NCI-H2029 (cell line): ENCODE measurements at places on chromosomes 1 and 21.

- no peak for DNase-seq
Measured at GRCh38 chr1:64679177-64679576, 65.7 kb upstream of the RAVER2 start.

DNA sequence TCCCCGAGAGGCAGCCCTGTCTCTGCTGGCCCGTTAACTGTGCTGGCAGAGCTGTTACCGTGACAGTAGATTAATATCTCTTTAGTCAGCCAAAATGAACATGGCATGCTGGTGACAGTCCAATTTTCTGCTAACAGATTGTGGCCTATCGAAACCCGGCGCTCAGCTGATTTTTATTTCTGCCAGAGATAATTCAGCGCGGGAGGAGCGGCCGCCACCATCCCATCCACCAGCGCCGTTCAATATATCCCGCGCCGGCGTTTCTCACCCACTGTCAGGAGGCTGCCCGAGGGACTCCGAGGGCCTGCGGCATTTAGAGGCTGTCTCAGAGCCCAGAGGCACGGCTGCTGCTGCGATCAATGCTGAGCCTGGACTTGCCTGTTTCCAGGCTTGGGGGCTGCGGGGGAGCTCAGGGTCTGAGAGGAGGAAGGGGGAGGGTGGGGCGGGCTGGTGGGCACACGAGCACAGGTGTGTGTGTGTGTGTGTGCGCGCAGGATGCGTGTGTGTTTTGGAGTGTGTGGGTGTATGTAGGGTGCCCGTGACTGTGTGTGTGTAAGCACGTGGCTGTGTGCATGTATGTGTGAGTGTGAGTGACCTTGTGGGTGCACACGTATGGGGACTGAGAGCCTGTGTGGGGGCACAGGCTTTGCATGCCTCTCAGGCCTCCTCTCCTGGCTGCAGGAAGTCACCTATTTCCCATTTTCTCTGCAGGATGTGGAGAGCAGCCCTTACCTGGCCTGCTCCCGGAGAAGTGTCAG, 109.7 kb upstream of the ACTRT2 start:
- DNase-seq = no peak

DNA sequence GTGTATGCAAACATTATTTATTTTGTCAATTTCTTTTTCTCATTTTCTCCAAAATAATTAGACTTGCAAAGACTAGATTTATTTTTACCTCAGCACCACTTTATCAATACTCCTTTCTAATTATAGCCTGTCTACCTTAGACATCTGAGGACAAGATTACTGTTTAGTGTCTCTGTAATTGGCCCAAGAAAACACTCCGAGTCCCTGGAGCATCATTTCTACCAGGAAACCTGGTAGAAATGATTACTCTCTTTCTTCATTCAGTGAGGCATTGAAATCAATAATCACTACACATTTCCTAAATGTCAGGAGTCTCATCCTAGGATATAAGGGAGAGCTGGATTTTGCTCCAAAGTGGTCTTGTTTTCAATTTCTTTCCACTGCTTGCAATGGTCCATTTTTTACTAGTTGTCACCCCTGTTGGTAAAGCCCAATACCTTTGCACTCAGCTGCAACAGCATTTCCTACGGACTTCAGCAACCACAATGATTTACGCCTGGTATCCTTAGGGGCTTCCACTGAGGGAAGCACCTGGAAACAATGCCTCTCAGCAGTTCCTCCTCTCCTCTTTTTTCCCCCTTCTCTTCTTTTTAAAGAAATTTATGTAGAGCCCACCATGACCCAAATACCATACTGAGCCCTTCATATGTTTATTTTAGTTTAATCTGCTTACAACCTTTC, 64.6 kb downstream of the GRIK1 start:
- DNase-seq = no peak

DNA sequence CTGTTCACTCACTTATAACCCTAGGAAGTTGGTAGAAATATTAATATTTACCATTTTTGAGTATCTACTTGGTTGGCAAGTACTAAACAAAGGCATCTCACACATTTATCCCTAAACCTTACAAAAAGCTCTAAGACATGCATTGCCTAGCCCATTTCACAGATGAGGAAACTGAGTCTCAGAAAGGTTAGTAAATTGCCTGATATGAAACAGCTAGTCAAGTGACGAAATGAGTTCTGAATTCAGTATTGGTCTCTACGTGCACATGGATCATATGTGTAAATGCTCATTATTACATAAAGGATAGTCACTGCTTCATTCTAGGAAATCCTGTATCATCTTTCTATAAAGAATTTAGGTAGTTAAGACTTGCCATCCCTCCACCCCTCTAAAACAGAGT, 105.1 kb downstream of the BARHL2 start:
- DNase-seq = no peak

DNA sequence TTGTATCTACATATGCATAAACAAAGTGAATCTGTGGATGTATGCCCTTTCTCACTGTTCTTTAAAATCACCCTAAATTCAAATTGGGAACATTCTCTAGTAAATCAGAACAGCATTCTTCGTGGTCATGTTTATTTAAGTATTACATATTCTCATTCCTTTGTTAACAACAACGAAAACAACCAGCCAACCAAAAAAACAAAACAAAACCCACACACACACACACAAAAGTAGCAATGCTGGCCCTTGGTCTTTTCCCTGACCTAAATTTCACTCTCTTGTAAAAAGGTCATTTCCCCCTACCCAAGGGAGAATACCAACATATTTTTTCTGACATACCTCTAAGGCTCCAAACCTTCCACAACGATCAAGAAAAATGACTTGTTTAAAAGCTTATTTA, 102.6 kb downstream of the NRIP1 start:
- DNase-seq = no peak

DNA sequence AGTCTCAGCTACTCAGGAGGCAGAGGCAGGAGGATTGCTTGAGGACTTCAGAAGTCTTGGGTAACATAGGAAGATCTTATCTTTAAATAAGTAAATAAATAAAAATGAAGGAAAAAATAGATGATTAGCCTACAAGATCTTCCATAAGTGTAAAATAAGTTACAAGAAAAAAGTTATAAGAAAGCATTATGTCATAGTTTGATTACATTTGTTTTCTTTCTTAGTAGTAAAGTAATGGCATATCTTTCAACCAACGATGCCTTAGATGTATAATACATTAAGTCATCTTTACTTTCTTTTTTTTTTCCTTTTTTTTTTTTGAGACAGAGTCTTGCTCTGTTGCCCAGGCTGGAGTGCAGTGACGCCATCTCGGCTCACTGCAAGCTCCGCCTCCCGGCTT, 46.5 kb downstream of the SNRPE start:
- no peak for DNase-seq

DNA sequence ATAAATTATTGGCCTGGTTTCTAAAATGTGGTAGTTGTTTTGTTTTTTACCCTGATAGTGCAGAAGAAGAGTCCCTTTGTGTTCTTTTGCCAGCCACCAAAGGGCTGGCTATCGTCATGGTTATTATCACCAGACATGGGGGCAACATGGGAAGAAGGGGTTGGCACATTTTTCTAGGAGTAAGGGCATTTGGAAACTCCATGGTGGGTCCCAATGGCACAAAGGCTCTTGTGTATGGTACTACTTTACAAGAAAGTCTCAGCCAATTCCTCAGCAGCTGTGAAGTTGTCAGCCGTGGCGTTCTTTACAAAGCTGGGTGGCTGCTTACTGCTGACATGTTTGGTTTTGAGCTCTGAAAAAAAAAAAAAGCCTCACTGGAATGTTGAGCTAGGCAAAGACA, 330.4 kb upstream of the ESRRG start:
- no peak for DNase-seq
